ENCODE measurements at places on chromosomes 1 and 21.
A peak's percentile ranks its signal among the peaks of the same experiment; 100 is the strongest.

- DNase-seq, result no peak
These were observed 4.1 kb upstream of the PCP4 start for GRCh38 chr21:39863111-39863510.

DNA sequence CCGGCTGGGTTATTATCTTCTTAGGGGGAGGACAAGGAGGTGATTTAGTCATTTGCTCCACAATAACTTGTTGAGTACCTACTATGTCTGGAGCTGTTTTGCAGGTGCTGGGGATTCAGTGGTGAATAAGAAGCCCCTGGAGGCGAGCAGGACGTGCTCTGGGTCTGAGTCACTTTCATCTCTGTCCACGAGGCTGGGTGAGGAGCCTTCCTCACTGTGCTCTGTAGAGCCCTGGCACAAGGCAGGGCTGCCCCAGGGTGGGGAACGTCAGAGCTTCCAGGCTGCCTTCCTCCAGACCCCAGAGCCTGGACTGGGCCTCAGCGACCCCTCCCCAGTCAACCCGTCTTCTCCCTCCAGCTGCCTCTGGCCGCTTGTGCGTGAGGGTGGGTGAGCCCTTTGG, 2.5 kb upstream of the PADI6 start:
- no peak for DNase-seq

DNA sequence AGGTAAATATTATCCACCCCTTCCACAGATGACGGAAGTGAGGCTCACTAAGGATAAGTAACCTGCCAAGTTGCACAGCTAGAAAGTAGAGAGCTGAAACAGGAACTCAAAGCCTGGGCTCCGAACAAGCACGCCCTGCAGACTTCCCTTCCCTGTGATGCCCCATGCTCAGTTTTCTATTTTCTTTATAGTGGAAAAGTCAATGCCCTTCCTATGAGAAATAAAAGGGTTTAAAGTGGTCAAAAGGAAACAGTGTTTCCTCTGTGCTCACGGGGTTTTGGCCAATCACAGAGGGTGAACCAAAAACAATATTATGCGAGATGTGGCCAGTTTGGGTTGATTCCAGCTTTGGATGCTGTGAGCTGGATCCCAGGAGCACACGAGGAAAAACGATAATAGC, 44.5 kb downstream of the DDR2 start:
- DNase-seq, result no peak

- no peak for DNase-seq
These were observed 33.1 kb upstream of the FOXO6 start for GRCh38 chr1:41328001-41328615.

- no peak for DNase-seq
These were observed 836.7 kb downstream of the PLA2G4A start for GRCh38 chr1:187665483-187665882.

- DNase-seq, result no peak
These were observed 71.6 kb downstream of the PLEKHA6 start for GRCh38 chr1:204288021-204288588.

GRCh38 chr1:13948888-13949391, 249.0 kb downstream of the PRDM2 start:
- no peak for DNase-seq

GRCh38 chr1:78830321-78830720, 176.2 kb downstream of the ADGRL4 start:
- DNase-seq, result no peak

- no peak for DNase-seq
These were observed 41.1 kb upstream of the SRP9 start for GRCh38 chr1:225736437-225737098.

GRCh38 chr1:157992031-157992832, 1.2 kb upstream of the KIRREL1 start:
- DNase-seq, result peak; percentile 53
